ENCODE measurements at places on chromosomes 16 and 17.

GRCh38 chr16:70689035-70689969 lies 3.4 kb upstream of the MTSS2 start:
- DNase-seq: no peak

DNA sequence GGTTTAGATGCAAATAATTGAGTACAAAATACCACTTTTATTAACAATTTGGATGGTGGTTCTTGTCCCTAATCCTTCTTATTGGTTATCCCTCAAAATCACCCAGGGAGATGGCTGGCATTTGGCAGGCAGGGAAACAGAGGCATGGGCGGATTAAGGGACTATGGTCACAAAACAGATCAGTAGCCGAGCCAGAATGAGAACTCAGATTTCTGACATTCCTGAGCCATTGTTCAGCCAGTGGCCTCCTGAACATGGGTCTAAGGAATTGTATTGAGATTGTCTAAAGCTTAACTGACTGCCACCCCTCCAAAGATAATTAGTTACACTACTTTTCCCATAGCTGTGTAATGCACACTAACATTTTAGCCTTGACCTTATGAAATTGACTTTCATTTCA lies 88.4 kb downstream of the CHD9NB start:
- no peak for DNase-seq

GRCh38 chr17:82884341-82884969 lies 44.6 kb upstream of the ZNF750 start:
- no peak for DNase-seq

DNA sequence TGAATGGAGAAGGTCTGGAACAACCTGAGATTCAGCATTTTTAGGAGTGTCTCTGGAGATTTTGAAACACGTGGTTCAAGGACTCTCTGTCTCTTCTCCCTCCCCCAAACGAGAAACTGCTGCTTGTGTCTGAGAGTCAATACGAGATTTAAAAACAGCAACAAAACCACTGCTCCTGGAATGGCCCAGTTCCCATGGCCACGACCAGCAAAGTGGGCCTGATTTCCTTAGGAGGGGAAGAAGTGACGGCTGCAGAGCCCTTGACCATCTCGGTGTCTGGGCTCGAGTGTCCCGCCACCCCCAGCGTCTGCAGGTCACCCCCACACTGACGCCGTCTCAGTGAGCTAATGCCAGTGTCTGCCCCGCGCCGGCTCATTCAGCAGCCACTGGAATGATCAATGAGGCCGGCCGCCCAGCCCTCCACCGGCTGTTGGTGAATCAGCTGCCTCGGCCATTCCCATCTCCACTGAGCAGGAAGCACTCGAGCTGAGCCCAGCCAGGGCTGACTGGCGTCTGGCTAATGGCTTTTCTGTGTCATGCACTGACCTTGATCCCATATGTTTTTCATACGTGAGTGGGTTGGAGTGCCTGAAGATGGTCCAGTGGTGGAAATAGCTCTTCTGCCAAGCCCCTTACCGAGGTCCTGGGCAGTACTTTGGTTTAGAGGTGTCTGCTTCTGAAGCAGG lies 151.8 kb downstream of the PITPNC1 start:
- no peak for DNase-seq

DNA sequence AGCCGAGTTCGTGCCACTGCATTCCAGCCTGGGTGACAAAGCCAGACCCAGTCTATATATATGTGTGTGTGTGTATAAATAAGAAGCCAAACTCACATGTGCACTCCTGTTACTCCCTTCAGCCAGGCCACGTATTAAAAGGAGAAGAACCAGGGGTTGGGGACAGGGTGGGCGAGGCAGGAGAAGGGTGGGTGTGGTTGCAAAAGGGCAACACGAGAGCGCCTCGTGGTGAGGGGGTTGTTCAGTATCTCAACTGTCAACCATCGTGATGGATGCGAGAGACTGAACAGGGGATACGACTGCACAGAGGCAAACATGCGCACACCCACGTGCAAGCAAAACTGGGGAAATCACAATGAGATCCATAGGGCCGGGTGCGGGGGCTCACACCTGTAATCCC lies 54.9 kb downstream of the ABCC6 start:
- DNase-seq: no peak
